ENCODE measurements at places on chromosomes 13 and 19.

DNA sequence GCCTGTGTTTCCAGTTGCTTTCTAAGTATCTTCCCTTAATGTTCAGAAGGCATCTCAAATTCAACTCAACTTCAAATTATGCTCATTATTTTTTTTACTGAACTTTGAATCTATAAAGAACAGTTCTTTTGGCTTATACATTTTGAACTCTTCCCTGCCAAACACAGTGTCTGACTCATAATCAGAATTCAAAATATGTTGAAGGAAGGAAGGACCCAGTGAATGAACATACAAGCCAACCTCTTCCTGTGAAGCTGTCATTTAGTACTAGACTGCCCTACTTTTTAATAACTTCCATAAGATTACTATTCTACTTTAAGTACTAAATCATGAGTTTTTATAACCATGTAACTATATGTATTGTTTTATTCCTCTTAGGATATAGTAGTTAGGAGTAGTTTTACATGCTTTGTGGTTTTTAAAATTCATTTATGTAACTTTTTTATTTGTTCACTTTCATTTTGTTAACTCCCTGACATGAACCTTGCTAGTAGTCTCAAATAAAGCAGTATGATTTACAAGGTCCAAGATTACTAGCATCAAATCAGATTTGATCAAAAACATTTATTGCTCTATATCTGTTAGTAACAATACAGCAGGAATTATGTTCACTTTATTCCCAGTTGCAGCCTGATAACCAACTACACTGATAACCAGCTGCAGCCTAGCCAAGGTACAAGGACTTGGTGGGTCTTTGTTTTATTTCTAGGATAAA is 6.4 kb downstream of the NUDT15 start:
- DNase-seq: no peak

DNA sequence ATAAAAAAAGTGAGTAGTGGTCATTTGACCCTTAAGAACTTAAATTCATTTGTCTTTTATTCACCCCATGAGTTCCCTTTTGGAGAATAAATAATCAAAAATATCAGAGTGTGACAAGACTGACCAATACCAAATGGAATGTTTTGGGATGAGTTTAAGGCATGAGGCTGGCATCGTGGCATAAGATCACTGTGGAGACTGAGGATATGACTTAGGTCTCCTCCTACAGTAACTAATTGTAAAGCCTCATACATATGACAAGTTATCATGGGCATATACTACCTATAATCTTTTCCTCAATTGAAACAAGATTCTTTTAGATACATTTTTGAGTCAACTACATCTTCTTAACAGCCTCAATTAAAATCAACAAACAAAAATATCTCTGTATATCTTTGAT is 782.0 kb downstream of the SLITRK1 start:
- DNase-seq: no peak

DNA sequence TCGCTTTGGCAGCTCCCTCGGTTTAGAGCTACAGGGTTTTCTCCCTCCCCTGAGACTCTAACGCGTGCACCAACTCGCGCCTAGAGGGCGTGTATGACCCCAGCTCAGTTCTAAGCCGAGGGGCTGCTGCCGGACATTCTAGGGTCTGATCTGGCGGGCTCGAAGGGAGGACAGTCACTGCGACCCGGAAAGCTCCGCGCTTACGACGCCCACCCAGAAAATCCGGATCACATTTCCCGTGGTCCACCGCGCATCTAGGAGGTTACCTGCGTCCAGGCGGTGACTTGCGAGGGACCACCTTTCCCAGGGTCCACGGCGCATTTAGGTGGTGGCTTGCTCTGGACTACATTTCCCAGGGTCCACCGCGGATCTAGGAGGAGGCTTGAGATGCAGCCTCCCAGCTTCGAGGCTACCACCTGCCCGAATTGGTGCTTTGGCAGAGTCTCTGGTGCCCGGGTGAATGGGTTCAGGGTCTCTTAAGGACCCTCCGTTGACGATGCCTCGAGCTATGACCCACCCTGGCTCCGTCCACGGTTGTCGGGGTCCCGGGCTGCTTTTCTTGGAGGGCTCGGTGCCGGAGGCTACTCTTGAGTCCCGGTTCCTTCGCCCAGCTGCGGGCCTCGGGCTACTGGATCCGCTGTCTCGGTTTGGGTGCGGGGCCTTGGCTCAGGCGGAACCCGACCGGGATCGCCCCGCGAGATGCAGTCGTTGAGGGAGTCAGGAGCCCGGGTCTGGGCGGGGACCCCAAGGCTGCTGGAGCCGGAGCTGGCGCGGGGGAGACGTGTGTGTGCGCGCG is 30.5 kb downstream of the ZNF146 start:
- DNase-seq: no peak

DNA sequence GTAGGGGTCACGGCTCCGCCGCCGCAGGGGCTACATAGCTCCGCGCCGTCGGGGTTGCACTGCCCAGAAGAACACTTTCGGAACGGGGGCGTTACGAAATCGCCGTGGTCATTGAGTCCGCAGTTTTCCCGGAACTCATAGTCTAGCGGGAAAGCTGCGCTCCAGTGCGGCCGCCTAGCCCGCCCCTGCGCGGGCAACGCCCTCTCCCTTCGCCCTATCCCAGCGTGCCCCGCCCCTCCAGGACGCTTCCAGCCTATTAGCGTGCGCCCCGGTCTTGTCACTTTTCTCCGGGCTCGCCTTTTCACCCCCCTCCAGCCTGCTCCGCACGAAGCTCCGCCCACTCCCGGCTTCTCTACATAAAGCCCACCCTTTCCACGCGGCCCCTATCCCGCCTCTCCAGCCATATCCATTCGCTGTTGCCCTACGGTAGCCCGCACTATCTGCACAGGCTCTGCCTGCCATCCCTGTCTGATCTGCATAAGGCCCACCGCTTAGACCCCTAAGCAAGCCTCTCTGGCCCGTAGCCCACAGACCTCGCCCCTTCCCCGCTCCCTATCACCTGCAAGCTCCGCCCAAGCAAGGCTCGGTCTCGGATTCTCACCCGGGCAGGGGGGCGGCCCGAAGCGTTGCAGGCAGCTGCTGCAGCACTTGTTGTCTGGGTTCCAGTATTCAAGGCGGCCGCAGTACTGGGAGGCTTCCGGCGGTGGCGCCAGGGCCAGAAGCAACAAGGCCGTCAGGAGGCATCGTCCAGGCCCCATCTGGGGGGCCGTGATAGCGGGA is 1.6 kb downstream of the IGFLR1 start:
- peak; percentile 92 for DNase-seq

DNA sequence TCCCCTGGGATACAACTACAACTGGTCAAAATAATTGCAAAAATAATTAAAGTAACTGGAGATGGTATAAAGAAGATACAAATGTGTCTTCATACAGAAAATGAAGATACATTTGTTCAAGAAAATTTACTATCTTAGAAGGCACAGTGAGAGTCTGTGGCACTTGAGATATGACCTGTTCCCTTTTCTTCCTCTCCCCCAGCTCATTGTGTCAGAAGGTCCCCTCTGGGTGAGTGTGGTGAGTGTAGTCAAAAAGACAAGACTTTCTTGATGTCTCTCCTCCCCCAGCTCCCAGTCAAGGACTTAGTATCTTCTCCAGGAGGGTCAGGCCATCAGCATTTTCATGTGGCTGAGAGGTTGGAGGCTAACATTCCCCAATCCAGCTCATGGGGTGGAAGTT is 51.7 kb downstream of the EDNRB start:
- DNase-seq: no peak

- no peak for DNase-seq
Measured at GRCh38 chr13:65606622-65607021, 1623.5 kb downstream of the PCDH9 start.

- DNase-seq: no peak
Measured at GRCh38 chr13:22252281-22252830, 581.5 kb downstream of the FGF9 start.

DNA sequence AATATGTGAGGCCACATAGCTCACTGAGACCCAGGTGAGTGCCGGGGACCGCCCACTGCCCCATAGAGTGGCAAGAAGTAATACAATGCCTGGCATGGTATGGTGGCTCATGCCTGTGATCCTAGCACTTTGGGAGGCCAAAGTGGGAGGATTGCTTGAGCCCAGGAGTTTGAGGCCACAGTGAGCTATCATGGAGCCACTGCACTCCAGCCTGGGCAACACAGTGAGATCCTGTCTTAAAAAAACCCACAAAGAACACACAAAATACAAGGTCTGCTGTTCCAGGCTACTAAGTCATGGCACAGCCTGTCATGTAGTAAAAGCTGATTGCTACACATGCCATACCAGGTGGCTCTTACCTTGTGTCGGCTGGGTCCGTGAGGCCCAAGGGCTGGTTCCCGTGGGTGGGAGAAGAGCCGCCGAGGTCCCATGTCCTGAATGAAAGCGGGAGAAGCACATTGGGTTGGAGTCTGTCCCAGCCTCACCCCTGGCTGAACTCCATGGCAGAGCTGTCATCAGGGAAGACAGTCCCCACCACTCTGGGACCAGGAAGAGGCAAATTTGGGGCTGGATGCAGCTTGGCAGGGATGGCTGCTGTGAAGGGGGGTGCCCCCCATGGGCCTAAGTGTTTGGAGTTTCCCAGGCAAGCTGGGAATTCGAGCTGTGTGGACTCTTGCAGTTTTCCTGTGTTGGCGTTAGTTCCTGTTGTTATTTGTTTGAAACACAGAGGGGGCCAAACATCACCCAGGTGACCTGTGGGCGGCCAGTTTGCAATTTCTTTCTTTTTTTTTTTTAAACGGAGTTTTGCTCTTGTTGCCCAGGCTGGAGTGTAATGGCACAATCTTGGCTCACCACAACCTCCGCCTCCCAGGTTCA is 3.2 kb upstream of the FDX2 start:
- no peak for DNase-seq

GRCh38 chr13:30479154-30479882 is 13.6 kb upstream of the HMGB1 start:
- no peak for DNase-seq
